ENCODE measurements at places on chromosomes 6 and 20.

- DNase-seq: no peak
Measured at GRCh38 chr6:159978291-159979135, 9.6 kb downstream of the IGF2R start.

GRCh38 chr6:46933751-46934150 is 12.0 kb upstream of the ADGRF5 start:
- DNase-seq: no peak

DNA sequence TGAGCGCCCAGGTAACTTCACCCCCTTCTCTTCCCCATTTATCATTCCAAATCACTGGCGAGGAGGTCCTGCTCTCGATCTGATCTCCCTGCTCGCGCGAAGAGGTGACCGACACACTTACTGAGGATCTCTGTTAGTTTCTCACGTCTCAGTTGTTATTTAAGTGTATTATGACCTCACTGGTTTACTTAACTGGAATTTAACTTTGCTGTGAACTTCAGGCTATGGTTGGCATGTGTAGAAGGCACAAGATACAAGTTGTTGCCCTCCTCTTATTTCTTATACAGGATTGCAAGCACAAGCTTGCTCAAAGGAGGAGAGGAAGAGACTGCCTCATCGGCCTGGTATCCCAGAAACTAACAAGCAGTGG is 1.2 kb downstream of the RNF217 start:
- peak; percentile 56 for DNase-seq

GRCh38 chr6:148619891-148620290 is 126.9 kb upstream of the UST start:
- no peak for DNase-seq

- no peak for DNase-seq
Measured at GRCh38 chr6:11201772-11202512, 30.5 kb downstream of the NEDD9 start.

DNA sequence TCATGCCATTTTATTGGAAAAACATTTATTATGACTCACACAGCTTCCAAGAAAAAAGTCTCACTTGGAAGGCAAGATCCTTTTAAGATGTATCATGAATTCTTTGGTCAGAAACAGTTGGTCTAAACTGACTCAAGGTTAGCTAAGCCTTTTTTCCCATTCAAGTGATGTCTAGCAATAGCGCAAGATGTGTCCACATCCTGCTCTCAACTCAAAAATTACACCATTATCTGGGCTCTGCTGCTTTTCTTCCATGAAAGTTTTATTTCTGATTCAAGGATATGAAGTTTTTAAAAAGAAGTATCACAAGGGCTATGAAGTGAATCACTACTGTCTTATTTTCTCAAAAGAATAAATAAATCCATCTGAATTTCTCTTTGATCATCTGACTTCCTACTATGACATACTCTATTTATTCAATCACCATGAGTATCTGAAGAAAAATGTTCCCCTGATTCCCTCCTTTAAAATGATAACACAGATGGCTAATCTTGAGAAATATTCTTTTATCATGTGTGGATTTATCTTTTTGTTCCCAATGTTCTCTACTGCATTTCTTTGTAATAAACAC is 139.2 kb downstream of the AHI1 start:
- DNase-seq: peak; percentile 79

DNA sequence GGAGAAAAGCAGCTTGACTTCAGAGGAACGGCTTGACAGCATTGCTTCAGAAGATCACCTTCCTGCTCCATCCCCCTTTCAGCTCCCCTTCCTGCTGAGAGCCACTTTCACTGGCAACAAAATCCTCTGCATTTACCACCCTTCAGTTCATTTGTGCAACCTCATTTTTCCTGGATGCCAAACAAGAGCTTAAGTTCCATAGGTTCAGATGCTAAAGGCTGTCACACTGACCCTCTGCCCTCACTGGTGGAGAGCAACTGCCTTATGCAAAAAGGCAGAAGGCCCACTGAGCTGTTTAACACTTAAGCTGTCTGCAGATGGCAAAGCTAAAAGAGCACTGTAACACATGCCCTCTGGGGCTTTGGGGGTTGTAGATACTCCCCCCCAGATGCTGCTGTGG is 131.2 kb upstream of the SPACA1 start:
- no peak for DNase-seq

GRCh38 chr6:52522655-52523054 is 54.2 kb downstream of the TRAM2 start:
- no peak for DNase-seq

DNA sequence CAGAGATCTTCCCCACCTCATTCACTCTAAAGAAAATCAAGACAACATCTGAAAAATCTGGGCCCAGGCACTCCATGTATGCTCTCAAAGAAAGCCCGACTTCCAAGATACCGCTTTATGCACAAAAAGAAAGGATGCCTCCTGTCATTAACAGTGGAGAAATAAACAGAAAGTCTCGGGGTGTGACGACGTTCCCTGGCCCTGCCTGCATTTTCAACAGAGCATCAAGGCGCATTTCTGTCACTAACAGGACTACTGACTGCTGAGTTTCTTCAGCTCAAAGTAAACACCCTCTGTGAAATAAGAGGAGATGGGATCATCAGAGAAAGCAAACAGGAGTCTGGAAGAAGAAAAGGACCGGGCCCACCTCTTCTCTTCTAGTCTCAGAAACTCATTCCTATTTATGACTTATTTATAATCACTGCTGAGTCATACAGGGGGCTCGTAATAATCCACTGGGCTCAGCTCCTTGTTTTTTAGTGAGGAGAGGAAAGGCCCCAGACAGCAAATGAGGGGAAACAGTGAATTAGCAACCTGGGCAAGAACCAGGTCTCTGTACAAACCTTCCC is 99.7 kb downstream of the ZMYND8 start:
- peak; percentile 32 for DNase-seq

GRCh38 chr6:98292810-98293209 is 541.6 kb upstream of the POU3F2 start:
- DNase-seq: no peak

DNA sequence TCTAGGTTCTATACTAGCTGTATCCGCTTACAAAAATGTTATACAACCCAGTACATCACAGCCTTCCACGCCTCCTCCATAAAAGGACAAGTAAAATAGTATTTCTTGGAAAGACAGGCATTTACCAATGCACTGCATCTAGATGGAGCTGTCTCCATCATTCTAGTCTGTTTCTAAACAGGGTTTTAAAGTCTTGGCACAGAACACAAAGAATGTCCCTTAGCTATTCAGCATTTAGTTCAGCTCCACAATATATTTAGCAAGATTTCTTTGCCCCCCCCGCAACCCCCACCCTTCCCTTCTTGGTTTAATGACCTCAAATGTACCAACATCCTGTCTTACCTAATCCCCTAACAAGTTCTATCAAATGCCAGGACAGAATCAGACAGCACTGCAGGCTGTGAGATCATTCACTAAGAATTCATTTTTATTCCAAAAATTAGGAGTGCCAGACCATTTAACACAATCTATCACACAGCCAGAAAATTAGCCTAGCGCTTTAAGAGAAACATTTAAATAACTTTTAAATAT is 198.6 kb downstream of the BACH2 start:
- peak; percentile 71 for DNase-seq

GRCh38 chr6:31619805-31620585 is 520 bp upstream of the PRRC2A start:
- DNase-seq: peak; percentile 98

DNA sequence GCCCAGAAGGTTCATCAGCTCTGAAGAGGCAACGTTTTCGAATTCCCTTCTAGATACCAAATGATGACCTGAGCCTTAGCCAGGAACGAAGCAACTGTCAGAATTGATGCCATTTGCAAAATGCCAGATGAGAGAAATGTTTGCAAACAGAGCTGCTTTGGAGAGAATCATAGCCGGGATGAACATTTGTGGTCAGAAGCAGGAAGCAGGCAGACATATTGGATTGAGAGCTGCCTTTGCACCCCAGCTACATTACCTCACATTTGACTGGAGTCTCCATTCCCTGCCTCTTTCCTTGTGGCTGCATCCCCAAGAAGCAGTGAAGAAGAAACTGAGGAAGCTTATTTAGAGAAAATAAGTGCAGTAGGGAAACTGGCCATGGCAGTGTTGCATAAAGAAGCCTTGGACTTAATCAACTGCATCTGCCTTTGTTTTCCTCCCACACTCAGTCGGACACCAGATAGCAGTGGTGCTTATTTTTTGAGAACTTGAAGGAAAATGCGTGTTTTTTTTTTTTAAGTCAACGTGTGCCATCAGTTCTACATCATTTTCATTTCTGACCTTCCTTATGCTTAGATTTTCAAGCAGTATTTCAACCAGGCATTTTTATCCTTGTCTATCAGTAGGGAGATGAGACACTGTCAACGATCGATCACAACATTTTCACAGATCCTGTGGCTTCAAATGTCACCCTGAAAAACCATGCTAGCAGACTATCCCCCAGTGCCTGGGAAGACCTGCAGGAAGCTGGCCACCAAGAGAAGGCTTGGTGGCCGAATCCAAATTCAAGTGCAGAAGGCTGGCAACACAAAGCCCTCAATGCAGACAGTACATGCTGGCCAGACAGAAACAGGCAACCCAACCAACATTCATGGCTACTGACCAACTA is 541.2 kb upstream of the JARID2 start:
- DNase-seq: no peak

DNA sequence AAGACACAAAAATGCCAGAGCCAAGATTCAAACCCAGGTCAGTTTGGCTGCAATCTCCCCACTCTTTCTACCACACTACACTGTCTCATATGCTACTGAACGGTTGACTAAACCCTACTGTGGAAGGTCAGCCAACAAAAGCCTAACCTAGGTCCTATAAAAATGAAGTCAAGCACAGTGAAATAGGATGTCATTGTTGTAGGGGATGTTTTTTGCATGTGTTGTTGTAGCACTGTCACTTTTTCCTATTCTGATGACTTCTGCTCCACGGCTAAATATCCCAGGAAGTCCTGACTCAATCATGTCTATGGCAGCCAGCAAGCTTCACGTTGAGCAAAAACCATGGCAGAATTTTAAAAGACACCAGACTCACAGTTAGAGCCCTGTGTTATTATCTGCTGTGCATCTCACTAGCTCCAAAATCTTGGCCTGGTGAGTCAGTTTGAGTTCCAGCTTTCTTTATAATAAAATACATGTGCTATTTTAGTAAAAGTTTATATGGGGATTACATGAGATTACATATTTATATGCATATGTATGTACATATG is 322.1 kb upstream of the NT5E start:
- DNase-seq: no peak

DNA sequence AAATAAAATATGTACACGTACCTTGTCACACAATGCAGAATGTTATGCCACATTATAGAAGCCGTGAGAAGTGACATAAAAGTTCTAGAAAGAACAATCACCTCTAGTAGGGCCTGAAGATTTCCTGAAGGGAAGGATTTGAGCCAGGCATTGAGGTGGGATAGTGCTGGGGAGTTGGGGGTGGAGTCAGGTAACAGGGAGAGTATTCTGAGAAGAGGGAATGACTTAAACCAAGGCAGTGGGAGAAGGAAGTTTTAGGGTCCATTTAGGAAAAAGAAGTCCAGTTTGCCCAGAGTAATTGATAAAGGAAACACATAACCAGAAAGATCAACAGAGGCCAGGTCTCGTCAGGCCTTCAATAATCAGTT is 262.8 kb downstream of the ARHGAP18 start:
- DNase-seq: no peak

DNA sequence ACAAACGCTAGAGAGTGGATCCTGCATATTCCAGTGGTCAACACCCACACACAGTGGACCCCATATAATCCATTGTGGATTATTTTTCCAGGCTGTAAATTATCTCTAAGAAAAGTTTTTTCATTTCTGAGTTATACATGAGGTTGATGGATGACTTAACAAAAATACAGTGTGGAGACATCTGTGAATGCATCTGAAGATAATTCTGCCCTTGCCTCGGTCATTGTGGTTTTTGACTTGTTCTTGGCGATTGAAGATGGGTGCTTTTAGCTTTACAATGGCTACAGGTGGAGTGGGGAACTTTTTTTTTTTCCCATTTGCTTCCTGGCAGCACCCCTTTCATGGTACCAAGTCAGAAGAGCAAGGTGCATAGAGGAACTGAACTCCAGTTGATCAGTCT is 242.7 kb downstream of the MYLK4 start:
- no peak for DNase-seq

GRCh38 chr6:149194820-149195558 is 122.5 kb upstream of the TAB2 start:
- no peak for DNase-seq

DNA sequence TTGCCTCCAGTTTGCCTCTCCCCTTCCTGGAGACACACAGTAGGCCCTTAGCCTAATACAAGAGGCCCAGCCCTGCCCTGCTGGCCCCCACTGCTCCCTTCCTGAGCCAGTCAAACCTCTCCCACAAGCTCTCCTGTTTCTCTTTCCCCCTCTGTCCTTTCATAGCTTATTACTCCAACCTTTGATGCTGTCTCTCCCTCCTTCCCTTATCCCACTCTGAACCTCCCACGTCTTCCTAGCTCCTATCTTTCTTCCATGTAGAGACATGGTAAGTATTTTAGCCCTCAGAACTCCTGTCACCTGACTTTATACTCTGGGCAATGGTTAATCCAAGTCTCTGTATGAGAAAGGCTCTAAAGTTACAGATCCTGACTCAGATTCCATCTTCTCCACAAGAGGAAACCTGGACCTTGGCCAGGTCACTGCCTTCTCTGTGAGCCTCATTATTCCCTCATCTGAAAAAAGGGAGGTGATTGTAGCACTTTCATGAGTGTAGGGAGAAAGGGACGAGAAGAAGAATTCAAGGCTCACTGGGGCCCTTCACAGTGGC is 6.7 kb downstream of the TGIF2 start:
- no peak for DNase-seq

DNA sequence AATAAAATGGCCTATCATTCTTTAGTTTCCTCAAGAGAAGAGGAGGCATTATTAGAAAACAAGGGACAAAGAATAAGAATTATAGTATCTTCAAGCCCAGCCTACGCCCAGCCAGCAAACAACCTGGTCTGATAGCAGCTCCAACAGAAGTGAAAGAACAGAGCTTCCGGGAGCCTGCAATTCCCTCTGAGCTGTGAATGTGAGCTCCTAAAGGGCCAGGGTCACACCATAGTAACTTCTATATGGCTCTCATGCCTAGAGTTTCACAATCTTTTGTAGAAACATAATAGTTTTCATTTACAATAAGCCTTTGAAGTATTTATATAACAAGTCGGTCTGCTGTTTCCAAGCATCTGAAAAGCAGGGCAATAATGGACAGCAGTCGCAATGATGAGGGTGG is 116.5 kb downstream of the SMLR1 start:
- no peak for DNase-seq

DNA sequence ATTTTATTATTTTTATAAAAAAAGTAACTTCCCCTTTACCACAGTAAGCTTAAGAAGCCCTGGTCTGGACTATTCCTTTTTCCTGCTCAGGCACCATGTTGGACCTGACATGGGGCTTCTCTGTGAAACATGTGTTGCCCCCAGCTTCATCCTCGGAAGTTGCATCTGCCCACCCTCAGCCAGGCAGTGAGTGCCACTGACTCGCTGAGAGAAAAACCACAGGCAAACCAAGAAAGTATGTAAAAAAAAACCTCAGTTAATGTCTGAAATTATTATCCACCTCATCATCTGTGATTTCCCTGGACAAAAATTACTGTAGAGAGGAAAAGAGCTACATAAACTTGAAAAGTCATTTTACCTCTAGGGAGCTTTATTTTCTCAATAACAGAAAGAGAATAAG is 109.9 kb upstream of the MCHR2 start:
- no peak for DNase-seq
